ENCODE measurements at places on chromosomes 4 and X.

DNA sequence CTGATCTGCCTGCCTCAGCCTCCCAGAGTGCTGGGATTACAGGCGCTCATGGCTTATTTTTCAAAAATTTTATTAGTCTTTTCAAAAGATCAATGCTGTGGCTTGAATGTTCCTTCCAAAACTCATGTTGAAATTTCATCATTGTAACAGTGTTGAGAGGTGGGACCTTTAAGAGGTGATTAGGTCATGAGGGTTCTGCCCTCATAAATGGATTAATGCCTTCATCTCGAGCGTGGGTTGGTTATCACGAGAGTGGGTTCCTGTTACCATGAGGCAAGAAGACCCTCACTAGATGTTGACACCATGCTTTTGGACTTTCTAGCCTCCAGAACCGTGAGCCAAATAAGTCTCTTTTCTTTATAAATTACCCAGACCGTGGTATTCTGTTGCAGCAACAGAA is 30.3 kb downstream of the EIF2S3 start:
- no peak for DNase-seq

DNA sequence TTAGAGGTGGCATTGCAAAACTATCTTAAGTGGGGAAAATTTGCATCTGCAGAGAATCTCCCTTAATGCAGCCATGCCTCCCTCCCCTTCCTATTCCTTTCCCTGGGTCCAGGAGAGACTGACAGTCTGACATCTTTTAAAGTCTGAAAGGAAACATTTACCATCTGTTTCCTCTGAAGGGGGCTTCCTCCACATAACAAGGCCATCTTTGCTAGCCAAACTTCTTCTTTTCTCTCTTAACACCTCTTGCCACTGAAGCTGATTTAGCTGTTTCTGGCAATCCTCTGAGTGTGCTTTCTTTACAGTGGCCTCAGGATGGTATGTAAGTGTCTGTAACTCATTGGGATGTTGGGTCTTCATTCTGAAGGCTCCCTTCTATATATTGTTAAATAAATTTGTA is 34.6 kb upstream of the AADAT start:
- DNase-seq: no peak

DNA sequence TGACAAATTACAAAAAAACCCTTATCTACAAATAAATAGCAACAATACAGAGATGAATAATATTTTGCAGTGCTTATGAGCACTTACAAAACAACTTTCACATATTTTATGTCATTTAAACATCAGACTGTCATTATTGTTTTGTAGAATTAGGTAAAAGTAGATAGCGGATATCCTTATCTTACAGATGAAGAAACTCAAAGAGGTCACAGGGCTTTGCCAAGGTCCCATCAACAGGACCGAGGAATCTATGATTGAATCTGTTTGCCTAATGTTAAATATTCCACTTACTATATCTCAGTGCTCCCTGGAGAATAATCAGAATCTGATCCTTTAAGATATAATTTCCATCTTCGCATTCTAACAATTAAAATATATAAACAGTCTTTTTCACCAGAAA is 119.0 kb downstream of the GASK1B start:
- no peak for DNase-seq

GRCh38 chr4:44760142-44760898 is 34.0 kb upstream of the GNPDA2 start:
- DNase-seq: no peak

DNA sequence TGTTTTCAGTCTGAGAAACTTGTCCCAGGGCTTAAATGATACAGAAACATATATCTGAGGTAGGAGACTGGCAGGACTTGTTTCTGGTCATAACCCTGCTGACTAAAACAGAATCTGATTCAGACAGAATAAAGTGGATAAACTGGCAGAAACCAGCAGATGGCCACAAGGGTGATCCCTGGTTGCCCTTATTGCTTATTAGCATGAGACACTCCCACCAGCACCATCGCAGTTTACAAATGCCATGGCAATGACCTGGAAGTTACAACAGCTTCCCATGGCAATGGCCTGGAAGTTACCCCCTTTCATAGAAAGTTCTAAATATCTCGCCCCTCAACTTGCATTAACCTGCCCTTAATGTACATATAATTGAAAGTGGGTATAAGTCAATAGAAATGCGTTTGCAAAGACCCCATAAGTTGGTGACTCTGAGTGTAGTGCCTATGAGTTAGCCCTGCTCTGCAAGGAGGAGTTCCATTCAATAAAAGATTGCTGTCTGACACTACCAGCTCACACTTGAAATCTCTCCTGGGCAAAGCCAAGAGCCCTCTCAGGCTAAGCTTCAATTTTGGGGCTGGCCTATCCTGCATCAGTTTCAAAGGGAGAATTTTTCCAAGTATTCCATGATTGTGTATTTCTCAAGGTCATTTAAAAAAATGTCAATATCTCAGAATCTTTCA is 52.9 kb upstream of the PAGE5 start:
- DNase-seq: no peak

DNA sequence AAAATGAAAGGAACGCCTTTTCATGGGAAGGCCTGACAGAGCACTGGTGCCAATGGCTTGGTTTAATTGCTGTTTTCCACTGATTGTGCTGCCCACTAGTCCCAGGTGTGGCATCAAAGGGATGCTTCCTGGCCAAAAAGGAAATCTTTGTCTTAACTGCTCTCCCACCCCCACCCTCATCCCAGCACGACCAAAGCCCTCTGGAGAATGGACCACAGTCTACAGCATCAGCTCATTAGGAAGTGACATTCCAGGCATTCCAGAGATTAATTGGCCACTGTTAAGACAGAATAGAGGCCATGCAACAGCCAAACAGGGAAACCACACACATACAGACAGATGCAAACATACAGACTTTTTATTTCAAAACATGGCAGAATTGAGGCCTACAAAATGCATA is 143.2 kb downstream of the LHFPL1 start:
- DNase-seq: no peak

DNA sequence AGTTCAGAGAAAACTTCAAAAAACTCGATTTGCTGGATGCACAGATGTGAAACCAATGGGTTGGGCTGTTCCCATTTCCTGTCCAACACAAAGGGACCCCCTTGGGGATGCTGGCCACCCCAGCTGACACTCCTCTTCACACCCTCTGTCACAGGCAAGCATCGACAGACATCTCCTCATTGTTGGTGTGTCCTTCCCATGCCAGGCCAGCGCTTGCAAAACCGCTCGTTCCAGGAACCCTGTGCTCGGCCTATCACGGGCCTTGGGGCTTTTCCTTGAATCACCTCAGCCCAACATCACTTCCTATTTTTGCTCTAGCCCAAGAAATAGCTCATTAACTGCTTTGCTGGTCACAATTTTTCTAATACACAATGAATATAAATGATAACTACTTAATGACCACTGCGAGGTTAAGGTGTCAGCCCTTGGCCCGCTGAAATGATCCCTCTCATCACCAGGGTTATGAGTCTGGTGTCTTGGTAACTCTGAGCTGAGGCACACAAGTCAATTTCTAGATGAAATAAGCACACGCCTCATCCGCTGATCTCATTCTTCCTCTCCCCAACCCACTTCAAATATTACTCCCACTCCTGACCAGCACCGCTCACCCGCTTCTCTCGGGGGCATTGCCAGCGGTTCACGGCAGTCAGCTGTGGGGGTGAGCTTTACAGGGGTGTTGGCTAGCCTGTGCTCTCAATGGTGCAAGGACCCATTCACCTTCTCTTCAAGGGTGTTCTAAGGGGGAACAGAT is 32.3 kb downstream of the BCOR start:
- DNase-seq: no peak

DNA sequence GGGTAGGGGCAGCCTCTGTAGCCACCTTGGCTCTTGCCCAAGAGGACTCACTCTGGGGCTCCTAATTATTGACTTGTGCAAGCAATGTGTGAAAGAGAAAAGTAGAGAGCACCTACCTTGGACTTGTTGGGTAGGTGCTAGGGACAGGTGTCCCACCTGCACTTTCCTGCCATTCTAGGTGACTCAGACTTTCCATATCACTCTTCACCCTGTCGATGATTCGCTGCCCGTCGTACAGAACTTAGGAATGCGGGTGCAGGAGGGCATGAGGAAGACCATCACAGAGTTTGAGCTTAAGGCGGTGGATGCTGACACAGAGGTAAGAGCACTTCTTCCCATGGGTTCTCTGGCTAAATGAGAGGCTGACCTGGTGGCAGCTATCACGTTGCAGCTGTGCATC is 87.3 kb upstream of the ANXA3 start:
- DNase-seq: no peak

DNA sequence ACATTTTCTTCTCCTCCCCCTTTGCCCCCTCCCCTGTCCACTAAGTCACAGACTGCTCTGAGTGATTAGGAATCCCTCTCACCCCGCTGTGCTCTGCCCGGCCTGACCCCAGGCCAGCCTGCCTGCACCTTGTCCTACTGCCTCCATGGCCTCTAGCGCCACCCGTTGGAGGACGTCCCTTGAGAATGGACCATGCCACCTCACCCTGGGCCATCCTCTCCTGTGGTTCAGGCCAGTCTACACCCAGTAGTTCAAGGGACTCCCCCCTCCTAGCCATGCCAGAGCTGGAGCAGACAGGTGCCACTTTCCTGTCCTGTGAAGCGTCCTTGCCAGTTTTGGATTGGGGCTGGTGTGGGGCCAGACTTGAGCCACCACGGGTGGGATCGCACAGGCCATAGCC is 9.7 kb upstream of the IRAK1 start:
- DNase-seq: no peak

DNA sequence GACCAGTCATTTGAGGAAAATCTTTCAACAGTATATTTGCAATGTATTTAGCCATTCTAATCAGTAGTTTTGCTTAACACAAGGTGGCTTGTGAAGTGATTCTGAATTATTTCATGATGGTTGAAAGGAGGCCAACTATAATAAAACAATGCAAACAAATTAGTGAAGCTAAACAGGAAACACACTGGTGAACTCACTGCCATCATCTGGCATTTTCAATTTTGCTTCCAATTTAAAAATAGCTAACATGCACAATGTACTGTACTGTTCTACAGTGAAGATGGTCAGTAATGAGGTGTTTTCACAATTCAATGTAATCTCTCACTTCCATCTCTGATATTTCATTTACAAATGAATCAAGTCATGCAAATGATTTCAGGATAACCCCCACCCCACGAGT is 31.1 kb downstream of the PGRMC2 start:
- no peak for DNase-seq

- no peak for DNase-seq
These were observed 158.7 kb downstream of the DCHS2 start for GRCh38 chr4:154332681-154333421.

DNA sequence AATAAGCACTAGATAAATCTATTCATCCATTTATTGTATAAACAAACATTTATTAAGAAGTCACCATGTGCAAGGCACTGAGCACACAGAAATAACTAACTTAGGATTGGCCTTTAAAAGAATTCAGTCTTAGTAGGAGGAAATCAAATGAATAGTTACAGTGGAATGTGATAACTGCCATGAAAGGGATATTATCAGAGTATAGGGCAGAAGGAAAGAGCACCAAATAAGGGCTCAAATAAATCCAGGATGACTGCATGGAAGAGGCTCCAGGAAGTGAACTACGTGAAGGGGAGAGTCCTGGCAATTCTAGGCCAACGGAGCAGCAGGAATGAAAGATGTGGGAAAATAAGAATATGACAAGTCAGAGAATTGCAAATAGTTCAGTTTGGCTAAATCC is 406.0 kb downstream of the INPP4B start:
- no peak for DNase-seq

GRCh38 chr4:11397819-11398610 is 30.7 kb downstream of the HS3ST1 start:
- DNase-seq: no peak

GRCh38 chrX:132480581-132481203 is 8.1 kb downstream of the MBNL3 start:
- DNase-seq: no peak

DNA sequence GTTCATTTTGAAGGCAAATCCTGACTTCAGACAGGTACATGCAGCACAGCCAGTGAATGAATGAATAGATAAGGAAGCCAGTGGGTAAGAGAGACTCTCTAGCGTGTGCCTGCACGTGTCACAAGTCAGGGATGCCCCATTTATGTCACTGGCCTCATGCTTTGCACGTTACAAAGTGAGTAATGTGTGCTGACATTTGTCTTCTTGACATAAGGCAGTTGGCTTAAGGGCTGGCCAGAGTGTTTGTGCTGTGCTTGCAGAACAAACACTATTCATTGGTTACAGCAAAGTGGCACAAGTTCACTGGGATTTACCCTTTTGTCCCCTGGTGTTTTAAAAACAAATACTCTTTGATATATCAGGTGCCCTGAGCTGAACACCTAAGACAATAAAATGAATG is 55.9 kb downstream of the CRMP1 start:
- no peak for DNase-seq

DNA sequence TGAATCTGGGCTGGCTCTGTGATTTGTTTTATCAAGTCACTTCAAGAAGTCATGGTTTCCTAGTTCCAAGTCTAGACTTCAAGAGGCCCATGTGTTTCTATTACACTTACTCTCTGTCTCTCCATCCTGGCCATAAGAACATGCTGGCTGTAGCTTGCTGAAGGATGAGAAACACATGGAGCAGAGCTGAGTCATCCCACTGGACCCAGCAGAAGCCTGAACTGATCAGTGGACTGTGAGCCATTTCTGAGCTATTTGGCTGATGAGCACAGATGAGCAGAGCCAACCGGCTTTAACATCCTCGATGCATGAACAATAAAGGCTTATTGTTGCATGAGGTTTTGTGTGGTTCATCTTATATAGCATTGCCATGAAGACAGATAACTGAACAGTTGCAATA is 290.6 kb upstream of the BOD1L1 start:
- no peak for DNase-seq

DNA sequence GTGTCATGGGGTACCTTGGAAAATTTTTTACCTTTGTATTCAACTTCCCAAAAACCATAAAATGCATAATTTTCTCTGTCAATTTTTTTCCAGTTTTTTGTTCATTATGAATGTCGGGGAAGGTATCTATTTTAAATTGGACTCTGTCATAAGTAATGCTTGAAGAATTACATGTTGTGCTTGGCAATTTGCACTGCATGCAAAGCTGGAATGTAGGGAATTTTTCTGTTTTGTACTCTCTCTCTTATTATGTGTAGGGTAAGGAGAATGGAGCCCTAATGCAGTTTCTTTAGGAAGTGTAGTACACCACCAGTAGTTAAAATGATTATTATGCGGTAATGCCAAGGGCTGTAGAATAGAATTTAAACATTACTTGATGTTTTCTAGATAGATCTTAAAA is 137.7 kb upstream of the LIMCH1 start:
- DNase-seq: no peak

DNA sequence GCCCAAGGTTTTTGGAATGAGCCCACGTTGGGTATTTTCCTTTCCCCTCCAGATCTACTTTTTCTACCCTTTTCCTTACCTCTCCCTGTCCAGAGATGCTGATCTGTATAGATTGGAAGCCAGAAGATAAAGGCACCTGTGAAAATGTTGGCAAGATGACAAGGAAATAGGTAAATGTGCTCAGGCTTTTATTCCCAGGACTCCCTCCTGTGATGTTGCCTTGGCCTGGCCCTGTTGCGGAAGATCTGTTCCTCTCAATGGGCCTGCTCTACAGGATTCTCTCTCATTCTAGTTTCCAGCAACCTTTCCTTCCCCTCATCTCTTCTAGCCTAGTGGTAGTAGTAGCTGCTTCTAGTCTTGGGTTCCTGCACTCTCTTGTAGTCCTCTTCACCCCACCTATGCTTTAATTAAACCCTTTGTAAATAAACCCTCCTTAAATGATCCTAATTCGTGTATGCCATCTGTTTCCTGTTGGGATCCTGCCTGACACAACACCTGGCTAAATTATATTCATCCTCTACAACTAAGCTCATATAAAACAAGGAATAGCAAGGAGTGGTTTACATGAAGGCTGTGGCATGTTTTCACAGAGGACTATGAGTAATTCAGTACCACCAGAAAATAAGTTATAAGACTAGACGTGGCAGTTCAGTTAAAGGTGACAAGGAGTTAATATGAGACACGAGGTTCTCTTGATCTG is 95.7 kb upstream of the MAOA start:
- DNase-seq: no peak

Measured in retinal pigment epithelial cell (primary cell).